Esophagus muscularis mucosa (tissue), 4 donors: ENCODE measurements at places on chromosomes 11 and 22. TPM values are rescaled to one million over a fixed set of nuclear protein-coding genes. Genes with fewer than 3 reads are reported as not detected.

GRCh38 chr11:132444911-132445310 is 1074.5 kb downstream of the NTM start:
- no peaks in the 10 kb centered on the region for H3K36me3 ChIP-seq
- H3K27ac ChIP-seq: no peak overlapping the region
- no peaks in the 10 kb centered on the region for H3K4me1 ChIP-seq

GRCh38 chr11:69640260-69640994 is 529 bp upstream of the CCND1 start:
- no peaks in the 10 kb centered on the region for H3K36me3 ChIP-seq
- peak overlapping the region; percentile 92 for H3K27ac ChIP-seq
- H3K4me1 ChIP-seq: peaks cover 66% of the 10 kb centered on the region
- H3K4me3 ChIP-seq: peak overlapping the region; percentile 86

DNA sequence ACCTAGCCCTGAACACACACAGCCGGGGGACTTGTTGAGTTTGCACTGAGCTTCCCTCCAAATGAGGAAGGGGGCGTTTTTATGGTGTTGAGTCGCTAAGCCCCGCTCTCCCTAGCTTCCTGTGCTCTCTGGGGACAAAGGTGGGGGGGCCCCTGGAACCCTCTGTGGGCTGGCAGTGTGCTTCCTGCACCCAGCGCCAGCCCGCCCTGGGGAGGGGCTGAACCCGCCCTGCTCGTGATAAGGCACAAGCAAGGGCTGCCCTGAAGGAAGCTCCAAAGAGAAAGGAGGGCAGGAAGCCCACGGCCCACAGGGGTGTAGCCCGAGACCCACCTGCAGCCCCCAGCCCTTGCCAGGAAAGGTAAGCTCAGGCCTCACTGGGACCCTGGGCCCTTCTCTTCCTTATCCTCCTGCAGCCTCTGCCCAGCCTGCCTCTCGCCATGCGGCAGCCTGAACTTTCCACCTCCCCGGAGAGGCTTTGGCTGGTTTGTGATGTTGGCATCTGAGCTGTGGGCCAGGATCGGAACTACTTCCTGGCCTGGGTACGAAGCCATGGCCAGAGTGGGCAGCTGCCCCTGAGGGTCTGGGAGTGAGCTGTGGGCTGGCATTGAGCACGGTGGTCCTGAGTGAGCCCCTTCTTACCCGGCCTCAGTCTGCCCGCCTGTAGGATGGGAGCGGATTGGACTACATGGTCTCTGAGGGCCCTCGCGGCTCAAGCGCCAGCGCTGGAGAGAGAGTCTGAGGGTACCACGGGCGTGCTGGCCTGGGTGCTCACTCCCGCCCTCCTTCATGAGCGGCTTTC is at the start of gene FERMT3:
Gene FERMT3, plus strand, starts transcription at position 265 of the 799 bp plus-strand sequence. CDS start 644 bp downstream, outside the sequence.
- H3K27ac ChIP-seq: peak within 1 kb of the TSS; percentile 71
- H3K27me3 ChIP-seq: no peaks in the 10 kb centered on the region
- H3K4me3 ChIP-seq: peak within 1 kb of the TSS; percentile 56
- peaks cover 19% of the 10 kb centered on the region for H3K4me1 ChIP-seq
- DNase-seq: no peak

GRCh38 chr11:108944471-108945178 is 279.8 kb downstream of the DDX10 start:
- no peaks in the 10 kb centered on the region for H3K27me3 ChIP-seq
- no peaks in the 10 kb centered on the region for H3K4me1 ChIP-seq
- peaks cover 17% of the 10 kb centered on the region for H3K36me3 ChIP-seq
- no peak overlapping the region for H3K4me3 ChIP-seq

DNA sequence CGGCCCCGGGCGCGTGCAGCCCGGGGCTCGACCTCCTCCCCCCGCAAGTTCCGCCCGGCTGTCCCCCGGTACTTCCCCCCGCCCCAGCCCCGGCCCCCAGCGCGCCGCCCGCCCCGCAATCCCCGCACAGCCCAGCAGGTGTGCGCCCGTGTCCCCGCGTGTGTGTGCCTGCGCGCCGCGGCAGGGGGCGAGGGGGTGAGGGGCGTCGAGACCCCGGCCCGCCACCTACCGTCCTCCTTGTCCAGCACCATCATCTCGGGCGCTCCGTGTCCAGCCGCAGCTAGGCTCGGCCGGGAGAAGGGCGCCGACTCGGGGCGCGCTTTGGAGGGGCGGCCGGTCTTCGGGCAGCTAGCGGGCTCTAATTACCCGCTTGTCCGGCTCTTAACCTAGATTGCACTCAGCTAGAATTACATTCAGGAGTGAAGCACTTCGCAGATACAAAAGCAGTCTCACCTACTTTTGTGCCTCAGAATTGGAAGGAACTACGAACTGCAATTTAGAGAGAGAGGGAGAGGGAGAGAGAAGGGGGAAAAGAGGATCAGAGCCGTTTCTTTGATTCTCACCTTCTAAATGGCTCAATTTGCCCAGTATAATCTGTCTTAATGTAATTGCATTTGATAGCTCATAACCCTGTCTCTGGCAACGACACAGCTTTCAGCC is 439 bp downstream of the LMO1 start:
- peak overlapping the region; percentile 61 for H3K4me3 ChIP-seq
- no peak for DNase-seq
- no peaks in the 10 kb centered on the region for H3K36me3 ChIP-seq

DNA sequence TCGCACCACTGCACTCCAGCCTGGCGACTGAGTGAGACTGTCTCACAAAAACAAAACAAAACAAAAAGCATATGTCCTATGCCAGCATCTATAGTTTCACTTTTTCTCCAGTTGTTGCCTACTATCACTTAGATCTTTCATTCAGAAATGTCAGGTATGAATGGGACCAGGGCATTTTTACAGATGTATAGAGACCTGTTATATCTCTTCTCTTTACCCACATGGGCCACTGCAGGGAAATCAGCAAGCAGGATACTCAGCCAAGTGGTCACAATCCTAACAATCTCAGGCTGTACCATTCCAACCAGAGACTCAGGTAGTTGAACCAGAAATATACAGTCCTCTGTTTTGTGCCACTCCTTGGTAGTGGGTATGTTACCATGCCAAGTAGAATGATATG is 16.0 kb upstream of the SREBF2 start:
- H3K27ac ChIP-seq: no peak overlapping the region
- no peaks in the 10 kb centered on the region for H3K4me1 ChIP-seq
- no peak overlapping the region for H3K4me3 ChIP-seq
- no peaks in the 10 kb centered on the region for H3K27me3 ChIP-seq
- DNase-seq: no peak

GRCh38 chr11:70019576-70020011 is 58.5 kb upstream of the ANO1 start:
- H3K27ac ChIP-seq: no peak overlapping the region
- H3K27me3 ChIP-seq: no peaks in the 10 kb centered on the region
- no peak for DNase-seq

- no peak overlapping the region for H3K4me3 ChIP-seq
- DNase-seq: no peak
- no peaks in the 10 kb centered on the region for H3K27me3 ChIP-seq
- H3K4me1 ChIP-seq: peaks cover 5% of the 10 kb centered on the region
- peaks cover 71% of the 10 kb centered on the region for H3K36me3 ChIP-seq
Measured at GRCh38 chr22:21762712-21763581, 27.4 kb upstream of the YPEL1 start.

Gene PYGM
- total RNA-seq: 19.8 TPM

DNA sequence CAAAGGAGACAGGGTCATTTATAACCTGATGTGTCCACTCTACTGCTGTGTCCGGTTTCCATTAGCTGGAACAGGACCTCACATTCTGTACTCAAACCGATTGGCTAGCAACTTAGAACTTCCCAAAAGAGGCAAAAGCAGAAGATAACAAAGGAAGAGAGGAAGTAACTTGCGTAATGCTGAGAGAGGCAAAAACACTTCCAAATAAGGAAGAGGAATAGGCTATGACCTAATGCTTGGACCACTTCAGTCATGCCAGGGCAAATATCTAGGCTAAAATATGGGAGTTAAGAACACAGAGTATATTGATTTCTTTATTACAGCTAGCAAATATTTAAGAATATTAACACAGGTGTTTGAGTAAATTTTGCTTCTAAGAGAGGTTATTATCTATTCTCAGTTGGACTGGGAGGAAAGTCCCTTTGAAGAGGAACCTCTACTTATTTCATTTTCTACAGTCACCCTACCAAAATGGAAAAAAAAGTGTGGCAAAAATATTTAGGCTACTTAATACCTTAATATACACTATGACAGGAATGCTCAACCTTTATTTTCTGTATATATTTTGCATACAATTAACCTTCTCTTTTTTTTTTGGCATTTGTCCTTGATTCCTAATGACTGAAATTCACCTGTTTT is 499.8 kb upstream of the CHORDC1 start:
- no peak overlapping the region for H3K4me3 ChIP-seq
- no peaks in the 10 kb centered on the region for H3K36me3 ChIP-seq
- H3K27ac ChIP-seq: no peak overlapping the region

- H3K27ac ChIP-seq: no peak overlapping the region
- H3K36me3 ChIP-seq: peaks cover 12% of the 10 kb centered on the region
- no peak overlapping the region for H3K4me3 ChIP-seq
- H3K4me1 ChIP-seq: peaks cover 46% of the 10 kb centered on the region
- H3K27me3 ChIP-seq: no peaks in the 10 kb centered on the region
Measured at GRCh38 chr11:65777821-65778361, 2.9 kb downstream of the AP5B1 start.

- H3K27ac ChIP-seq: no peak overlapping the region
- H3K4me1 ChIP-seq: peaks cover 5% of the 10 kb centered on the region
- DNase-seq: no peak
- no peaks in the 10 kb centered on the region for H3K36me3 ChIP-seq
Measured at GRCh38 chr11:134355656-134356055, 23.9 kb downstream of the GLB1L2 start.

- H3K4me3 ChIP-seq: no peak overlapping the region
- no peaks in the 10 kb centered on the region for H3K36me3 ChIP-seq
- no peaks in the 10 kb centered on the region for H3K27me3 ChIP-seq
- H3K4me1 ChIP-seq: no peaks in the 10 kb centered on the region
- DNase-seq: no peak
- no peak overlapping the region for H3K27ac ChIP-seq
Measured at GRCh38 chr22:36129486-36130388, 30.8 kb downstream of the APOL3 start.

DNA sequence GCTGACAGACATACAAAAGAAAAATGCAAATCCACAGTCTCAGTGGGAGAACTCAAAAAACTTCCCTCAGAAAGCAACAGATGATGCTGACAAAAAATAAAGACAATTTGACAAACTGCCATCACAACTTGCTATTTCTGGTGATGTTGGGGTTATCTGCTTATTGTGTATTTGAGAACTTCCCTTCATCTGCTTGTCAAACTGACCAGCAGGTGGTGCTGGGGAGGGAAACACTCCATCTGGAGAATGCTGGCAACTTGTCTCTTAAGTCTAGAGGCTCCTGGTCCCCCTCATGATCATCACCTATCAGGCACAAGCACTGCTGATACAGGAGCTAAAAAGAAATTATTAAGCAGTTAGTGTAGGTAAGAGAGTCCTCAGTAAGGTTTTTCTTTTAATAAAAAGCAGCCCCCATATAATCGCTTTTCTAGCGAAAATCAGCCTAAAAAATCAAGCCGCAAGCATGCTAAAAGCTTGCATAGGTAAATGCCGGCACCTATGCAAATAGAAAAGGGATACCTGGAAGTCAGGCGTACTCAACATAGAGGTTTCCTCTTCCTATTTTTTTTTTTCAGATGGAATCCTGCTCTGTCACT is 9.8 kb upstream of the FAM111B start:
- H3K27ac ChIP-seq: no peak overlapping the region
- no peaks in the 10 kb centered on the region for H3K27me3 ChIP-seq
- H3K36me3 ChIP-seq: no peaks in the 10 kb centered on the region
- H3K4me3 ChIP-seq: no peak overlapping the region
- peaks cover 9% of the 10 kb centered on the region for H3K4me1 ChIP-seq
